Upper lobe of right lung (tissue), 1 donor: ENCODE measurements at places on chromosomes 6 and 20.

GRCh38 chr20:21090721-21091120 lies 15.4 kb downstream of the LINC00237 start:
- DNase-seq = no peak

DNA sequence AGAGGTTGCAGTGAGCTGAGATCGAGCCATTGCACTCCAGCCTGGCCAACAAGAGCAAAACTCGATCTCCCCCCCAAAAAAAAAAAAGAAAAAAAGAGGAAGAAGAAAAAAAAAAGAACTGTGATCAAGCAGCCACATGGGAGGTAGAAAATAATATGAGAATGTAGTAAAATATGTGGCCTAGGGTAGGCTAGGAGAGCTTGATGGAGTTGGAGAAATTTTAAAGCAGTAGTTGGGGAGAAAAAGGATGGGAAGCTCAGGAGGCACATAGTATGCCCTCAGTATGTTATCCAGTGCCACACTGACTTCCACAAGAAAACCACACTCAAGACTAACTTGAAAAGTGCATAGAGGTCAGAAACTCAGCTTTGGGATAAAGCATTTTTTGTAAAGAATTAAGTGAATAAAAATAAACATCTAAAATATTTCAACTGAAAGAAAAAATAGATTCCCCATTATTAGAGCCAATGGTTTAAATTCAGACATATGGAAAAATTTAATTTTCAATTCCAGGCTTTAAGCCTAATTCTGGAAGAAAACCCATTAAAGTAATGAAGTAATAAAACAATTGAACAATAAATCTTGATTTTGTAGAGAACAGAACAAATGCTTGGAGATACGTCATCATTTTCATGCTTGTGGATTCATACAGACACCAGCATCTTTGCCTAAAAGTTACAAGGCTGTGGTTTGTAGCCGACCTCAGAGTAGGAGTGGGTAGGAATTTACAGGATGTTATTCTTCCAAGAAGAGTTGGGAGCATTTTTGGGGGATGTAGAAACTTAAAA lies 34.7 kb downstream of the PLEKHG1 start:
- DNase-seq = no peak

DNA sequence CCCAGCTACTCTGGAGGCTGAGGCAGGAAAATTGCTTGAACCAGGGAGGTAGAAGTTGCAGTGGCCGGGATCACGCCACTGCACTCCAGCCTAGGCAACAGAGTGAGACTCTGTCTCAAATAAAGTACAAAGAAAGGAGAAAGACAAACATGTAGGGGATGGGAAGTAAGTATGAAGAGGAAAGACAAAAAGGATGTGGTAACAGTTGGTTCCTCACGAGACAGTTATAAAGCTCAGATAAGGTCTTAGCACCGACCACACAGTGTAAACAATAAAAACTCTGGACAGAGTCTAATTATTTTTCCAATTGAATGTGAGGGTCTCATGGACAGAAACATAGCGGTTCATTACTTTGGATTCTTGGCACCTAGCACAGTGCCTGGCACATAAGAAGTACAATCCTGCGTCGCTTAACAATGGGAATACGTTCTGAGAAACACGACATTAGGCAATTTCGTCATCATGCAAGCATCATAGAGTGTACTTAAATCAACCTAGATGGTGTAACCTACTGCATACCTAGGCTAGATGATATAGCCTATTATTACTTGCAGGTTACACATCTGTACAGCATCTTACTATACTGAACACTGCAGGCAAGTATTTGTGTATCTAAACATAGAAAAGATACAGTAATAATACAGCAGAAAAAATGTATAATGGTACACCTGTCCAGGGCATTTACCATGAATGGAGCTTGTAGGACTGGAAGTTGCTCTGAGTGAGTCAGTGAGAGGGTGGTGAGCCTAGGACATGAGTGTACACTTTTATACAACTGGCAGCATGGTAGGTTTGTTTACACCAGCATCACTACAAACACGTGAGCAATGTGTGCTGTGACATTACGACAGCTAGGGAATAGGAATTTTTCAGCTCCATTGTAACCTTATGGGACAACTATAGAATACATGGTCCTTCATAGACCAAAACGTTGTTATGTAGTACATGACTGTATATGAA lies 38.2 kb downstream of the MBOAT1 start:
- no peak for DNase-seq

- DNase-seq = peak; percentile 56
These were observed at the start of gene RFX6 for GRCh38 chr6:116876635-116877611. RFX6 (plus strand) TSS chr6:116877242; CDS start chr6:116877276, 34 bp downstream.

DNA sequence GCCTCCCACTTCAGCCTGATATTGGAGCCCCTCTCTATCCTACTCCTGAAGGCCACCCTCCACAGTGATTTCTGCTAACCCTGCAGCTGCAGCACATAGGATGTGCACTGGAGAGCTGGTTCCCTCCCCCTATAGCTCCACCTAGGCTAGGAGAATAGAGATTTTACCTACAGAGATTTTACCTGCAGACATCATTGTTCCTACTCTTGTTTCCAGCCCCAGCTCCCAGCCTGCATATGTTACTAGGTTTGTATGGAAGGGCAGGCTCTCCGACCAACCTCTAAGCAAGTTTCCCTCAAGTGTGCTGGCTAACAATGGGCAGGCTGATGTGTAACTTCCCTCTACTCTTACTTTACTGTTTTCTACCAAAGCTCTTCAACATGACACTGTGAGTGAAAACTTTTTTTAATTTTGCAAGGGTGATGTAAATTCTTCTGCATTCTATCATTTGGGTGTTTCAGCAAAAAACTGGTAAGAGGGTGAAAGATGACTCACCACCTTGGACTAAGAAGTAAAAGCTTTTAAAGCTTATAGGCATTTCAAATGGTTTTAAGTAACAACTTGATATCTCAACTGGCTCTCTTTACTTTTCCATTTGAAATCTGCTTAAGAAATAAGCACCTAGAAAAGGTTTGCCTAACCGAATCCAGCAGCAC lies 106.8 kb downstream of the CDK19 start:
- DNase-seq = no peak

- DNase-seq = no peak
These were observed 102.7 kb downstream of the SLC22A3 start for GRCh38 chr6:160450849-160451248.

- no peak for DNase-seq
These were observed 138.0 kb downstream of the MAP3K7 start for GRCh38 chr6:90448836-90449235.

DNA sequence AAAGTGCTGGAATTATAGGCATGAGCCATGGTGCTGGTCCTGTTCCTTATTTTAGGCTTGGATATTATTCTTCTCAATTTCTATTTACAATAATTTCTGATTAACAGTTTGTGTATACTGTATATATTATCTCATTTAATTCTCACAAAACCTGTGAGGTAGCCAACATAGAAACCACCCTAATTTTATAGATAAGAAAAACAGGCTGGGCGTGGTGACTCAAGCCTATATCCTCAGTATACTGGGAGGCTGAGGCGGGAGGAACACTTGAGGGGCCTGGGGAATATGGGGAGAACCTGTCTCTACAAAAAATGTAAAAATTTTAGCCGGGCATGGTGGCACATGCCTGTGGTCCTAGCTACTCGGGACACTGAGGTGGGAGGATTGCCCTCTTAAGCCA lies 3.8 kb upstream of the AFG1L start:
- DNase-seq = no peak

- no peak for DNase-seq
These were observed 4.8 kb upstream of the SMIM28 start for GRCh38 chr6:138372711-138373463.

DNA sequence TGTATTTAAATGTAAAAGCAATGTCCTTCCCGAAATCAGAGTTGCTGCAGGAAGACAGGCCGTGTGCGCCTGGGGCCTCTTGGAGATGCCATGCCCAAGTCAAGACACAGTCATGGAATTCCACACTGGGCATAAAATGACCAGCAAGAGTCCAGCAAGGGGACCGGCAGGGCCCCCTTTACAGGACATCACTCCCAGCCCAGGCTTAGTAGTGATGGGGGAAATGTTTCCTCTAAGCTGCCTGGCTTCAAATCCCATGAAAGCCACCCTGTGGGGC lies 1.9 kb upstream of the PPP1R3G start:
- DNase-seq = no peak

DNA sequence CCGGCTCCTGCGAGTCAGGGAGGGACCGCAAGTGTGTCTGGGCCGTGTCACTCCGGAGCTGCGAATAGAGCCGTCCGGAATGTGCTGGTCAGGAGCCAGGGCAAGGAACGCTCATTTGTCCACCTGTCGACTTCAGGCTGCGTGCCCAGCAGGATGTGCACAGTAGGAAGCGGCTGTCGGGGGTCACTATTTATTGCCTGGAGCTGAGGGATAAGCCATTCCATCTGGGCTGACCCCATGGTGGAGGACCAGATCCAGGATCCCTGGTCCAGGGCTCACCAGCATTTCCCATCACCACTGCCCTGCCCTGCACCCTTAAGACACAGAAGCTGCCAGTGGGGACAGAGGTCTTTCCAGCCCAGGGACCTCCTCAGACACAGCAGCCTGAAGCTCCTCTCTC lies 14.7 kb downstream of the NTSR1 start:
- no peak for DNase-seq

- DNase-seq = no peak
These were observed 19.8 kb downstream of the XRN2 start for GRCh38 chr20:21322921-21323331.

- no peak for DNase-seq
These were observed 26.9 kb downstream of the ARMC2 start for GRCh38 chr6:108875161-108875555.

DNA sequence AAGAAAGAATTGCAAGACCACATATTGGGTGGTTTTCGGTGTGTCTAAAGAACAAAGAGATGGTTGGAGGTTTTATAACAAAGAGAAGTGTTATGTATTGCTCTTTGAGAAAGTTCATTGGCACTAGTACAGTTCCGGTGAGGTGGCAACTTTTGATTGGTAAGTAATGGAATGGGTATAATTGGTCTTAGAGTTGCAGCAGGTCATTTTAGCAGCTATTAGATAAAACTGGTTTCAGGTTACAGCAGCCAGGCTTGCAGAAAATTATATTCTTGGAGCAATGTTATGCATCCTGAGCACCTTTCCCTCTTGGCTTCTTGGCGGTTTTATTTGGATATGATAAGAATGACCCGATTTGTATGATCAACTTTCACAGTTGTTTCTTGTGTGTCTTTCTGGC lies 12.3 kb upstream of the SSTR4 start:
- DNase-seq = no peak
